ENCODE measurements at places on chromosomes 16 and 17.

- DNase-seq: no peak
Measured at GRCh38 chr16:51355195-51355594, 204.1 kb upstream of the SALL1 start.

GRCh38 chr17:61235827-61236197, 163.8 kb upstream of the TBX2 start:
- no peak for DNase-seq

- no peak for DNase-seq
Measured at GRCh38 chr17:65438708-65439294, 122.6 kb downstream of the AXIN2 start.

- DNase-seq: no peak
Measured at GRCh38 chr16:19914877-19915276, 30.2 kb upstream of the GPRC5B start.

GRCh38 chr17:80124351-80124981, 22.5 kb downstream of the EIF4A3 start:
- DNase-seq: no peak

GRCh38 chr17:2871720-2872119, 75.5 kb downstream of the RAP1GAP2 start:
- DNase-seq: no peak

- DNase-seq: no peak
Measured at GRCh38 chr16:70438585-70438968, 323 bp downstream of the ST3GAL2 start.

GRCh38 chr16:24504472-24505345, 34.7 kb upstream of the RBBP6 start:
- DNase-seq: peak; percentile 43

DNA sequence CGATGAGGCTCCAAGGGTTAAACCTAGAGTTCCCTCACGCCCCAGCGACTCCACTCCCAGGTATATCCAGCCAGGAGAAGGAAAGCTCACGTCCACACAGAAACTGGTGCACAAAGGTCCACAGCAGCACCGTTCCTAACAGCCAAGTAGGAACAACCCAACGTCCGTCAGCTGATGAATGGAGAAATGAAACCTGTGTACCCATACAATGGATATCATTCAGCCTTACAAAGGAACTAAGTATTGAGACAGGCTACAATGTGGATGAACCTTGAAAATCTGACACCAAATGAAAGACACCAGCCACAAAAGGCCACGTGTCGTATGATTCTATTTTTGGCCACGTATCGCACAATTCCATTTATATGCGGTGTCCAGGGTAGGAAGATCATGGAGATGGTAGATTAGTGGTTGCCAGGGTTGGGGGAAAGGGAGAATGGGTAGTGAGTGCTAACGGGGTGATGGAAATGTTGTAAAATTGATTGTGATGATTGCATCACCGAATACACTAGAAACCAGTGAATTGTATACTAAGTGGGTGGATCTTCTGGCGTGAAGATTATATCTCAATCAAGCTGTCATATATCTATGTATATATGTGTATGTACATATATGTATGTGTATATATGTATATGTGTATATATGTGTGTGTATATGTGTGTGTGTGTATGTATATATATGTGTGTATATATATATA, 30.1 kb downstream of the NLRC3 start:
- DNase-seq: no peak

DNA sequence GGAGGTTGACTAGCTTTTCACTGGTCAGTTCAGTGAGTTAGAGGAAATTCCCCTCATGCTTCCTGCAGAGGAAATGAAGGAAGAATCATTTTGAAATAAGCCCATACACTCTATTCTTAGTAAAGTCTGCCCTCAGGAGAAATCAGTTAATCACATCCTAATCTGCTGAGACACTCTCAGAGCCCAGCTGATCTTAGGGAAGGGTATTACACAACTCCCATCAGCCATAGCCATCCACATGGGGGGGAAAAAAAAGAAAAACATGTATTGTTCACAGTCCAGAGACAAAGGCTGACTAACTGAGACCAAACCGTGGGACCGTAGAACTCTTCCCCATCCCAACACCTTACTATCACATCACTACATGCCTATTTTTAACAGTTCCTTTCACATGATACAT, 722.3 kb downstream of the CDH8 start:
- DNase-seq: no peak

GRCh38 chr17:59329176-59330052, 2.0 kb upstream of the YPEL2 start:
- DNase-seq: peak; percentile 55

- no peak for DNase-seq
Measured at GRCh38 chr16:52912565-52913173, 140.0 kb downstream of the CHD9NB start.

GRCh38 chr16:27320261-27321012, 6.7 kb downstream of the IL4R start:
- DNase-seq: no peak

DNA sequence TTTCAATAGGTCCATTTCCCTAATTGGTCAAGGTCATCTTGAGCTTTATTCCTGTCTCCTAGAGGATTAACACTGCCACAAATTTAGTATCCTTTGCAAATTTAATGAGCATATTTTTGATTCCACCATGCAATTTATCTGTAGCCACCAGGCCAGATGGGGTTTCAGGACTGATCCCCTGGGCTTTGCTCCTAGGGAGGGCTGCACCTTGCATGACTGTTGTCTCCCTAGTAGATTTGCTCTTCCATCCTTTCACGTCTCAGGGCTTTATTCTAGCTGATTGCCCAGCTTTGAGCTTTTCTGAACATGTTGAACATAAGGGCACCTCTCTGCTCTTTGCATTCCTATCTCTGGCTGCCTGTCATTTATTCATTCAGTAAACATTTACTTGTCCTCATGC, 7.7 kb upstream of the KCNH6 start:
- DNase-seq: no peak

GRCh38 chr17:47117386-47117785, 71.7 kb downstream of the CDC27 start:
- DNase-seq: no peak

- no peak for DNase-seq
Measured at GRCh38 chr16:10561425-10561824, 19.0 kb downstream of the EMP2 start.

DNA sequence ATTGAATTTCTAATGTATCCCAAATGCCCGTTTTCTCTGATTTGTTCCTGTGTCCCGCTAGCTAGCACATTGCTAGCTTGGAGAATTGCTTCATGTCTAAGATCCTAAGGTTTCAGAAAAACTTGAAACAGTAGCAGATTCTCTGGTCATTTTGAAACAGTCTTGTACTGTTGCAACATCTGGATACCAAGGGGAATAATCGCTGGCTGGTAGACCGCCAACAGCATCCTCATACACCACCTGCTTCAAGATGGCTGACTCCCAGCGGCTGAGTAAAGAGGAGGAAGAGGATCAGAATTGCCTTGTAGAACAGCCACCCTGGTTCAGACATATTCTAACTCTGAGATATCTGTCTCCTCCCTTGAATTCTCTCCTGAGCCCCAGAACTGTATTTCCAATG, 226.7 kb upstream of the ELAC2 start:
- no peak for DNase-seq

DNA sequence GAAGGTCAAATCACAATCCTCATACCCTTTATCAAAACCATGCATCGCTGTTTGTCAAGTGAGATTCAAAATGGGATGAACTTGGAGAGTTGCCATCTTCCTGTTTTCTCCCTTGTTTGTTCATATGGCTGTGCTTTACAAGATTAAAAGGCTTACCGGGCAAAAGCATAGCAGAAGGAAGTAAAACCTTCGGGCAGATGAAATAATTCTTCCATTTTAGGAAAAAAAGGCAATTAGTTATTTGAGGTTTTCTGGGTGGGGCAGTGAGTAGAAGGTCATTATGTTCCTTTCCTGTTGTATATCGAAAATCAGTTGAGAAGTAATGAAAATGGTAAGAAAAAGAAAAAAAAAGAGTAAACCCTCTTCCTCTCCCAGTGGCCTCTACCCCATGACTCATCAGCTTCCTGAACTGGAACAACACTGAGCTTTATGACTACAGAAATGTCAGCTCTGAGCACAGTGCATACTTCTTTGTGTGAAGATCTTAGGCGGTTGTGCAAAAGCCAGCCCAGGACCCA, 369.2 kb downstream of the CDH13 start:
- DNase-seq: no peak

- peak; percentile 23 for DNase-seq
Measured at GRCh38 chr16:11915114-11915643, 577 bp downstream of the GSPT1 start.

DNA sequence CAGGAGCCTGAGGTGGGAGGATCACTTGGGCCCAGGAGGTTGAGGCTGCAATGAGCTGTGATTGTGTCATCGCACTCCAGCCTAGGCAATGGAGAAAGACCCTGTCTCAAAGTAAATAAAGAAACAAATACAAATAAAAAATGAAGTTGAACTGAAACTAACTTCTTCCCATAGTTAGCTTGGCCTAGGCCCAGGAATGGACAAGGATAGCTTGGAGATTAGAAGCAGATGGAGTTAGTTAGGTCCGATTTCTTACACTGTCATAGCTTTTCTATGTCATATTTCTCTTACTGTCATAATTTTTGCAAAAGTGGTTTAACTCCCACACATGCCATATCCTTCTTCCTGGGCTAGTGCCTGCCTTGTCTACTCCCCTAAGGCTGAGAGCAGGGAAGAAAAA, 154.7 kb upstream of the CACNG3 start:
- no peak for DNase-seq

DNA sequence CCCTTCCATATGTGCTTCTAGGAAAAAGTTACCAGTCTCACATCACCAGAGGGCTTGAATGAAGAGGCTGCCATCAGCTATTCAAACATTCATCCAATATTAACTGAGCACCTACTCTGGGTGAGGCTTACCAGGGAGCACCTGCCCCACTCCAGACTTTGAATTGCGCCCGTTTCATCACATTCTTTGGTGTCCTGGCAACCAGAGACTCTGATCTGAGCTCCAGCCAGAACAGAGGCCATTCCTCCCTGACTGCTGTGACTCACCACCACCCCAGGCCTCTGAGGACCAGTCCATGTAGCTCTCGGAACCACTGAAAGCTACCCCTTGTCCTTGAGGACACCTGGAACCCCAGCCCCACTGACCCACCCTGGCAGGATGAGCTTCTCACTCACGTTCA, at the start of gene C16orf96:
Gene C16orf96 (plus strand): TSS at position 229 of the 400 bp plus-strand sequence. CDS start 150 bp downstream, at position 379.
- DNase-seq: no peak

DNA sequence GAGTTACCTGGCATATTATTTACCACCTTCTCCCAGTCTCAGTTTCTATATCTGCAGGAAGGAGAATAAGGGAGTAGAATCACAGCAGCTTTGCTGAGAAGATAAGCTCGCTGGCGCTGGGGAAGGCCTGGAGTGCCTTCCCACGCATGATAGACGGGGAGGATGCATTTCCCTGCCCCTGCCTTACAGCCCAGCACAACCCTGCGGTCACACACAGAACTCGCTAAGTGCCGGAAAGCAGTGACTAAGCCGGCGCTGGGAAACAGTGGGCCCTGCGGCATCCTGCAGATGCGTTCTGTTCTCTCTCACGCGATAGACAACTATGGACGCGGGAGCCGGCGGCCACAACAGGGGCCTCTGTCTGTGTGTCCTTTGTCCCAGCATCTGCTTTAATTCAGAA, 4.8 kb downstream of the CA5A start:
- no peak for DNase-seq

DNA sequence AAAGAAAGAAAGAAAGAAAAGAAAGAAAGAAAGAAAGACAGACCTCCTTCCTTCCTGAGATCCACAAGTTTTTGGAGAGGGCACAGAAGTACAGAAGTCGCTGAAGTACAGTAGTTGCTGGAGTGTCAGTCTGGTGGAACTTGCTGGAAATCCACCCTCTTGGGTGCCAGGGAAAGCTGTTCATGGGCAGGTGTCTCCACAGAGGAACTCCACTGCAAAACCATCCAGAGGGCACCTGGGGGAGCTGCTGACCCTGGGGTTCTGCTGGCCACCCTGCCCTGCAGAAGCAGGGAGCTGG, 3.5 kb upstream of the PRR14 start:
- DNase-seq: no peak

DNA sequence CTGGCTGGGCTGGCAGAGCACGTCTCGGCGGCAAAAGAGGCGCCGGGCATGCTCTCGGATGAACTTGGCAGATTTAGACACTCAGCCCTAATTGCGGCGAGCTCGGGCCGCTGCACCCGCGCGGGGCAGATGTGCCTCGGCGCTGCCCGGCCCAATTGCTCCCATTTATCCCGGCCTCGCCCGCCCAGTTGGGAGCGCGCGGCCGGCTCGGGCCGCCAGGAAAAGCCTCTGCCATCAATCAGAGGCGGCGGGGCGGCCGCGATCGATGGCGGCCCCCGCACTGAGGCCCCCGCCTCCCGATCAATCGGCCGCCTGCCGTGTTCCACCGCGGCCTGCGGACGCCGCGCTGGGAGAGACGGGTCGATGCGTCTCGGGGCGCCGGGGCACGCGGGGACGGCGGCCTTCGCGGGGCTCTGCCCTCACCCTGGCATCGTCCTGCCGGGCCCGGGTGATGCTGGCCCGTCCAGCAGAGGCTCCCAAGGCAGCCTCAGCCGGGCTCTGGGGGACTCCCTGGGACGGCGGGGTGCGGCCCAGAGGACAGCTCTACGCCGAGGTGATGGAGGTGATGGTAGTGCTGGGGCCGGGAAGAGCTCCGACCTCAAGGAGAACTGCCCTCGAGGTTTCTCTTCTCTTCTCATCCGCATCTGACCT, 200.9 kb upstream of the N4BP1 start:
- DNase-seq: no peak

- DNase-seq: no peak
Measured at GRCh38 chr17:33342025-33342424, 48.9 kb upstream of the ASIC2 start.

GRCh38 chr17:29802246-29802645, 127.8 kb downstream of the SSH2 start:
- DNase-seq: no peak

DNA sequence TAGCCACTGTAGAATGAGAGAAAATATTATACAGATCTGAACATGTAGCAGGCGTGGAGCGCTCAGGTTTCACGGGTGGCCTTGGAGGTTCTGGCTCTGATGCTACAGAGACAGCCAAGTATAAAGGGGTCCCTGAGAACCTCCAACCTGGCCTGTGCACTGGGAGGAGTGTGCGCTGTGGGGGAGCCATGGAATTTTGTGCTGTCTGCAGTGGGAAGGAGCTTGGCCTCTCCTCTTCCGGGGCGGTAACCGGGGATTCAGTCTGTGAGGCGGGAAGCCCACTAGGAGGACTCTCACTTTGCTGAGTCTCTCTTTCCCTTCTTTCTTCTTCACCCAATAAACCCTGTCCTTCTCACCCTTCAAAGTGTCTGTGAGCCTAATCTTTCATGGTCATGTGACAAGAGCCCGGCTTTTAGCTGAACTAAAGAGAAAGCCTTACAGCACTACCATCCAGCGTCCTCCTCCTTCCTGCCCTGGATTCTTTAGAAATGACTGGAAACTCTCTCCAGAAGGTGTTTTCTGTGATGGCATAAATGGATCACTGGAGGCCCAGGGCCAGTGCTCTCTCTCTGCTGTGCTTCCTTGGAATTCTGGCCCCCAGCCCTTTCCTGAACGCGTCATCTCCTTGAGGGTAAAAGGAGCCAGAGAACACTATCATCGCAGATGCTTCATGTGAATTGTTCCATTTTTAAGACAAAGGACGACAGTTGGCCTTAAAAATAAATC, 232.1 kb upstream of the CACNG5 start:
- no peak for DNase-seq

Measured in CD4-positive, alpha-beta T cell treated with Interferon gamma for 1 hour (primary cell).